T-cell (primary cell): ENCODE measurements at places on chromosomes 3 and 15.

GRCh38 chr3:109784285-109784684 lies 446.9 kb upstream of the DPPA4 start:
- DNase-seq: no peak

DNA sequence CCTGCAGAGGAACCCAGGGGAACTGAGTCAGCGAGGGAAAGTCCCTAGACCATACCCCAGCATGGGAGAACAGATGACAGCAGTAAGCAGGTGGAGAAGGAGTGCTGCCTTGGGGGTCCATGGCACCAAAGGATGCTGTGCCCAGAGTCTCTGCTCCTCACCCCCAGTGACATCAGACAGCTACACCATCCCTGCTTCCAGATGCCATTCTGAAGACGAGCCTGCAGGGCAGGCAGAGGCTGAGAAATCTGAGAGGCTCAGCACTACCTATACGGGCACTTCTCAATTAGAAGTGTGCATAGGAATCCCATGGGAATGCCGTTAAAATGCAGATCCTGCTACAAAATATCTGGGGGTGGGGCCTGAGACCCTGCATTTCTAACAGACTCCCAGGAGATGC lies 211.3 kb upstream of the NSMCE3 start:
- DNase-seq: no peak

DNA sequence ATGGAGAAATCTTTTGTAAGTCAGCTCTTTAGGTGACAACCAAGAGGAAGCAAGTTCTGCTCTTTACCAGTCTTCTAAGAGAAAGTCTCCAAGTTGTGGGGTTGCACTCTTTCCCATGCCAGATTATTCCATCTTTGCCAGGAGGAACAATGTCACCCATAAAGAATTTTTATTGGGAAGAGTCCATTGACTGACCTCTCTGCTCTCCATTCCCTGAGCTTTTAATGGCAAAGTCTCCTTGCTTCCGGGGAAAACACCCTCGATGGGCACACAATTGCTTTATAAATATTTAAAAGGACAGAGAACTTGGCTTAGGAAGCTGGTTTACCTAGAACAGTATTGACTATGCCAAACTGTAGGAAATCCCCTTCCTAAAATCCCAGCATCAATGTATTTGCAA lies 19.9 kb upstream of the UBE2E1 start:
- no peak for DNase-seq

DNA sequence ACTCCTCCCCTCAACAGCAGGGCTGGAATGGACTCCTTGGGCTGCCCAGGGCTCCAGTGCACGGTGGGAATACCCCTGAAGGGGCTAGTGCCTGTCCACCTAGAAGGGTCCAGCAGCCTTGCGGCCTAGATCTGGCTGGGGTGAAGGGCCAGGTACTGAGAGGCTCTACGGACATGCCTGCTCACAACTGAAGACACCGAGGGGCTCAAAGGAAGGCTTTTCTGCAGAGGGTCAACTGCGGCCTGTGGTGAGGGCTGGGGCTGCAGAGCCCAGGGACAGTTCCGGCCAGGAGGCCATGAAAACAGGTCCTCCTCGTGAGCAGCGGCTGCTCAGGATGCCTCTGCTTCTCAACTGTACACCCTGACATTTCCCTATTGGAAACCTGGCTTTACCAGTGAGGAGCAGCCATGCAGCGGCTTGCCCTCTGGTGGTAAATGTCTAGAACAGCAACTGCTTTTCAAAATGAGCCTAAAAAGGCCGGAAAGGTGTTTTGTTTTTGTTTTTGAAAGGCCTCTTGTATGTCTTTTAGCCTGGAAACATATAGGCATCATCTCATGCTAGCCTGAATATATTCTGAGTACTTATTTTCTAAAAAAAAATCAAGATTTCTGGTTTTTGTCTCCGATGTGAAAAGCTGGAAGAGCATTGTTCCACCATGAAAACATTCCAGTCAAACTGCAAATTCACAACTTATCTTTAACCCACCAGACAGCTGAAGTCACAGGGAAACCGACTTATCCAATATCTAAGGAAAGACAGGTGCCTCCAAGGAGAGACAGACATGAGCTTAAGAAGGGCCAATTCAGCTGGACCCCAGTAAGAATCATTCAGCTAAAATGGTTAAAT lies 163.4 kb downstream of the KLF13 start:
- DNase-seq: no peak

- no peak for DNase-seq
Measured at GRCh38 chr3:126781406-126781805, 77.4 kb downstream of the CHCHD6 start.

DNA sequence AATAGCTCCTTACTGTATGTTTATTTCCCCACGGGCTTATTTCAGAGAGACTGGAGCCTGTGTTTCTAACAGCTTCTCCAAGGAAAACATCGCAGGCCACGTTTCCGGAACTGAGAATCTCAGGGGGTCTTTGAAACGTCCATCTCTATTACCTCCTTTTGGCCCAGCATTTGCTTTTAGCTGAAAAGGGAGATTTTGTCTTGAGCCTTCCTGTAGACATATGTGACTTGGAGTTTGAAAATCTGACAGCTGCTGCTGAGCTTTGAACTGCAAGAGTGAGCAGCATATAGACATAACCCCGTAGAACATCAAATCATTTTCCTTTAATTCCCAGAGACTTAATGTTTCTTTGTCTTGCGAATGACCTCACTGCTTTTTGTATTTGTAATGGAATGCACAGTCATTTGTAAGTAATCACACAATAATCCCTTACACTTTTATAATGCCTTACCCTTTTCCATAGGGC lies 54.6 kb downstream of the LPP start:
- DNase-seq: no peak

DNA sequence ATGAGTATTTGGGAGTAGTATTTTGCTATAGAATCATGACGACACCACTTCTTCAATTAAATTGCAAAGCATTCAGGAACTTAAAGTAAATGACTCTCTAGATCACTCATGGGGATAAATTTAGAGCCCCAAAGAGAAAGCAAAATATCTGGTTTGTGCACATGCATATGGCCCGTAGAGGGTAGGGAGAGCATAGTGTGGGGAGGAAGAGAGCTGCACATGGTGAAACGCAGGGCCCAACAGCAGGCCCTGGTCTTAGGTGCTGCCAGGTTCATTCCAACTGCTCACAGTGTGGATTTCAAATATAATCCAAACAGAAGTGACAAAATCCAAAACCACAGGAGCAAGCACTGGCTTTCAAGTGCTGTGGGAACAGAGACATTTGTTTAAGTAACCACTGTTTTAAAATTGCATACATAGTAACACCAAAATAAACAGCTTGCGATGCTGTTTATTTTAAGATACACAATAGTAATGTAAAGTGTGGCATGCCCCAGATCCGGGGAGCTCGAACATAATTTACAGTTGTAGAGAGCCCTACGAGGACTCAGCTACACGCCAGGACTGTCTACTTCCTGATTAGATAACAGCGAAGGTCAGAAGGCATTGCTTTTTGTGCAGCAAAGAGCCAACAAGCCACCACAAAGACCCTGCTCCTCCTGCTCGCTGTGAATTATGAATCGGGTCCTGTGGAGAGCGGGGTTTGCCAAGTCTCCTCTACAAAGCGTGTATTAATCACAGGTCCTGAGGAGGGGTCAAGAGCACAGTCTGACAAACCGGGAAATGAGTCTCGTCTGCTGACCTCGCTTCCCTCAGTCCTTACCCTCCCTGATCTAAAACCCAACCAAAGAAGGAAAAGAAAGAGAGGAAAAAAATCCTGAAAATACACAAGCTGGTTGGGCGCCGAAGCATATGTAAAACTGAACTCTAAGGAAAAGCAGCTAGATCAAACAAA lies 80.6 kb downstream of the MEIS2 start:
- no peak for DNase-seq

DNA sequence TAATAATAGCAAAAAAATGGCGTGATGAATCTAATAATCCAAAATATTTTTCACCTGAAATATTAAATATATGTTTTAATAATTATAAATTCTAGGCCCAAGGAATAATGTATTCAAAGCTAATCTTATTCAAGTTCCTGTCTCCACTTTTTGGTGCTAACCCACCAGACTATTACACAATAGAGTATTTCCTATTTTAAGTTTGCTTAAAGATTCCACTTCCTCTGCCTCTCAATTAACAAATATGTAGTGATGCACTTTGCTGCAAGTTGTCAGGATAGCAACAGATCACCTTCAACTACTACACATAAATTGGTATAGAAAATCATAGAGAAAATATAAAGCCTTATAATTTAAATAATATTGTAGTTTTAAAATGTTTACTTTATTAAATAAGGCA lies 467.5 kb downstream of the C3orf38 start:
- no peak for DNase-seq

GRCh38 chr3:63364495-63364894 lies 86.4 kb downstream of the SYNPR start:
- no peak for DNase-seq

DNA sequence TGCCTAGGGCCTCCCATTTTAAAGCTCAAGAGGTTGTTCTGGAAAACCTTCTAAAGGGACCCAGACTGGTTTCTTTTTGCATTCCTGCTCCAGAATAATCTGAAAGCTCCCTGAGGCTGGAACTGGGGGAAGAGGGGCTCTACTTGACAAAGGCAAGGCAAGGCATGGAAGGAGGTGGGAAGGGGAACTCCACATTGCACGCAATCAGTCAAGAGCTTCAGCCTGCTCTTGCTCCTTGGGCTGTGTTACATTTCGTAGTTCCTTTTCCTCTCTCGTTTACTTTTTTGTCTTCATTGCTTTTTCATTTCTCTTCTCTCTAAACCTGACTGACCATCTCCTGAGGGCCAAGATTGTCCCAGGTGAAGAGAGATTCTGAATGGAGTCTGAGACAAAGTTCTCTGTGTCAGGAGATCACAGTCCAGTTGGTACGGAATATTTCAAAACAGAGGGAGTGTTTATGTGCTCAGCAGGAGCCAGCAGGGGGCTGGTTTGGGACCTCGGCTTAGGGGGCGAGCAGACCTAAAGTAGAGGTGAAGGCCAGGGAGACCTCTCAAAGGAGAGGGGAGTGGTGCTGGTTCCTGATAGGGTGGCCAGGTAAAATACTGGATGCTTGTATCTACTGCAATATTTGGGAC lies 6.0 kb upstream of the KCTD6 start:
- DNase-seq: no peak

GRCh38 chr3:143848704-143849103 lies 436 bp upstream of the SLC9A9 start:
- no peak for DNase-seq

- DNase-seq: no peak
Measured at GRCh38 chr15:59217876-59218498, 11.3 kb downstream of the LDHAL6B start.

GRCh38 chr15:50224606-50225005 lies 40.9 kb downstream of the HDC start:
- DNase-seq: no peak

- DNase-seq: no peak
Measured at GRCh38 chr15:91468871-91469580, 369.0 kb downstream of the SV2B start.

GRCh38 chr3:102054543-102055080 lies 205.3 kb downstream of the NFKBIZ start:
- no peak for DNase-seq

- DNase-seq: no peak
Measured at GRCh38 chr3:119898478-119899191, 116.7 kb downstream of the NR1I2 start.

DNA sequence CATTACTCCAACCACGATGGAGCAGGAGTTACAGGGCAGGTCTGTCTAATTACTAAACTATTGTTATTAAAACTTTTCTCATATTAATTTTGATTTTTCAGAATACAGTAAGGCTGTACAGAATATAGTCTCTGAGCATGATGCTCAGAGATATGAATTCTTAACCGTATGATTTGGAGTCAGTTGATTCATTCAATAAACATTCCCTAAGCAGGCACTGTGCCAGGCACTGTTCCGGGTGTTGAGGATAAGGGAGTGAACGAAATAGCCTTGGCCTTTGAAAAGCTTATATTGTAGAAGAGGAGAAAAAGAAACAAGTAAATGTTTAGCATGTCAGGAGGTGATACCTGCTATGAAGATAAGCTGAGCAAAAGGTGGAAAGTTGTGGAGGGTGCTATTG lies 187.3 kb downstream of the KCNAB1 start:
- DNase-seq: no peak

DNA sequence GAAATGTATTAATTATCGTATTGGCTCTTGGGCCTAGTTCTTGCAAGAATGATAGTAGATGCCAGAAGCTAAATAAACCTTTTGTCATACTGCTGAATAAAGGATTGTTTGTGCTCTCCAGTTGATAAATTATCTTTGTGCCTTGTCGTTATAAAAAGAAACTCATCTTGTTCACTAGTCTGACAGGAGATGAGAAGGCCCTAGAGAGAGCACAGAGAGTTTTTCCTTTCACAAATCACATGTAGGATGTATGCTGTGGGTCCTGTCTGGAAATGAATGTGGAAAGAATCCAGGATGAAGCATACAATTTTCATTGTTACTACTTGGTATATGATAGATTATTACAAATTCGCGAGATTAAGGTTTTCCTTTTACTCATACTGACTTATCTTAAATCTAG lies 113.0 kb downstream of the NLGN1 start:
- DNase-seq: no peak

GRCh38 chr15:32819448-32819847 lies 101.6 kb downstream of the GREM1 start:
- DNase-seq: no peak

- DNase-seq: no peak
Measured at GRCh38 chr3:79810581-79810980, 42.8 kb upstream of the ROBO1 start.

DNA sequence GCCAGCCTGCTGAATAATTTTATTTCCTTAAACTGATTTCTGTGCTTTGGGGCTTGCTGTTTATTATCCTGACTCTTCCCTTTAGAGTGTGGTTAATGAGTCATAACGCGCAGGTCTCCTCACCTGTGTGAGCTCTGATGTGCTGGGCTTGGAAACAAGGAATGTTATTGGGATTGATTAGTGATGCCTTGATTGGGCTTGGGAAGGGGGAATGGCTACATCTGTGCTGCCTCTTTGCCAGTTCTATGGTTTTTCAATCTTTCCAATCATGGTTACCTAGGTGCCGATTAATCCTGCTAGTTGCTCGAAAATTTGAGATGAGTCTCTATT lies 161.0 kb downstream of the THSD4 start:
- no peak for DNase-seq

DNA sequence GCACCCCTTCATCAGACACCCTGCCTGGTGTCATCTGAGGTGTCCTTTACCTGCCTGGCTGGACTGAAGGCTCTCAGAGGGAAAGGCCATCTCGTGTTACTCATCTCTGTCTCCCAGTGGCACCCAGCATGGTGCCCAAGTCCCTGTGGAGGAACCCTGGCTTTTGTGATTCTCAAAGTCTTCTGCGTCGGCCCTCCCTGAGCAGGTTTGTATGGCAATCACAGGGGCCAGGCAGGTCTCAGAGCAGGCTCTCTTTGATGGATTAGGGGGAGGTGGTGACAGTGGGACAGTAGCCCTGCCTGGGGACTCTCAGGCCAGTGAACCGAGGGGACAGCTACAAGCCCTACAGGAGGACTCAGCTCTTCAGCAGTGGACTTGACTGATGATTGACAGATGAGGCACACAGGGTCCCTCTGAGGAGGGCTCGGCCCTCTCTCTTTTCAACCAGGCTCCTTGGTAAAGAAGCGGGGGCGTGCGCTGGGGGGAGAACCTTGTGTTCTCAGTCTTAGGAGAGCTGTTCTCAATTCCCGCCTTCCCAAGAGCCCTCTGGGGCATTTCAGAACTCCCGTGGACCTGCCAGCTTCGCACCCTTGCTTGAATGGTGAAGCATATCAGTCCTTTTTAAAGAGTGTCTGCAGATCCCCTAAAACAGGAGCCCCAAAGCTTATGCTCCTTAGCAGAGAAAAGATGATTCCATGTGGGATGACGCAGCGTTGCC lies 108.3 kb downstream of the VGLL4 start:
- no peak for DNase-seq
